Heart right ventricle (tissue), 16 donors: ENCODE measurements at places on chromosomes 2 and 18. TPM values are rescaled to one million over a fixed set of nuclear protein-coding genes. Genes with fewer than 3 reads are reported as not detected.

DNA sequence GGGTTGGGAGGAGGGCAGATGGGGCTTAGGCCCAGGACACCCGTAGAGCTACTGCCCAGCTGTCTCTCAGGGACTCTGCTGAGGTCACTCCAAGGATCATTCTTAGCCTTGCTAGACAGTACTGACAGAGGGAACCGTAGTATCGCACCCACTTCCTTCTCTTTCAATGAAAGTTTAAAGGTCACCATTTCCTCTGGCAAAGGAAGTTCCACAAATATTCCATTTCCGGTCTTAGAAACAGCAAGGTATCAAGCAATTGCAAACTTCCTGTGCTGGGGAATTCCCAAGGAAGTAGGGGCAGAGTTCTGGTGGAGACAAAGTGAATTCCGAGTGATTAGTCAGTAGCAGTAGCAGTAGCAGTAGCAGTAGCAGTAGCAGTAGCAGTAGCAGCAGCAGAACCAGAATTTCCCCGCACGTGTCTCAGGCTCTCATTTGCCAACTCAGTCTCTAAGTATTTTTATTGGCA is 24.7 kb downstream of the IL1B start:
- no peak for DNase-seq
- H3K27me3 ChIP-seq, result no peaks in the 10 kb centered on the region
- peaks cover 17% of the 10 kb centered on the region for H3K4me1 ChIP-seq
- no peaks in the 10 kb centered on the region for H3K36me3 ChIP-seq
- peak overlapping the region; percentile 39 for H3K27ac ChIP-seq
- H3K4me3 ChIP-seq, result no peak overlapping the region

- H3K4me1 ChIP-seq, result no peaks in the 10 kb centered on the region
- H3K4me3 ChIP-seq, result no peak overlapping the region
- no peak for DNase-seq
- H3K27ac ChIP-seq, result no peak overlapping the region
- H3K27me3 ChIP-seq, result no peaks in the 10 kb centered on the region
- no peaks in the 10 kb centered on the region for H3K36me3 ChIP-seq
These were observed 260.6 kb upstream of the CCDC68 start for GRCh38 chr18:55219823-55220222.

- no peak overlapping the region for H3K4me3 ChIP-seq
- peaks cover 28% of the 10 kb centered on the region for H3K4me1 ChIP-seq
- no peaks in the 10 kb centered on the region for H3K27me3 ChIP-seq
- no peaks in the 10 kb centered on the region for H3K36me3 ChIP-seq
These were observed 45.0 kb upstream of the CREB1 start for GRCh38 chr2:207484444-207485391.

- H3K36me3 ChIP-seq, result no peaks in the 10 kb centered on the region
- DNase-seq, result no peak
- no peak overlapping the region for H3K27ac ChIP-seq
- H3K4me1 ChIP-seq, result no peaks in the 10 kb centered on the region
These were observed 260.4 kb upstream of the SIX3 start for GRCh38 chr2:44680983-44681531.

GRCh38 chr2:142190805-142191204 is 60.0 kb upstream of the LRP1B start:
- no peak overlapping the region for H3K4me3 ChIP-seq
- no peak overlapping the region for H3K27ac ChIP-seq
- no peaks in the 10 kb centered on the region for H3K27me3 ChIP-seq
- DNase-seq, result no peak
- no peaks in the 10 kb centered on the region for H3K4me1 ChIP-seq
- no peaks in the 10 kb centered on the region for H3K36me3 ChIP-seq

DNA sequence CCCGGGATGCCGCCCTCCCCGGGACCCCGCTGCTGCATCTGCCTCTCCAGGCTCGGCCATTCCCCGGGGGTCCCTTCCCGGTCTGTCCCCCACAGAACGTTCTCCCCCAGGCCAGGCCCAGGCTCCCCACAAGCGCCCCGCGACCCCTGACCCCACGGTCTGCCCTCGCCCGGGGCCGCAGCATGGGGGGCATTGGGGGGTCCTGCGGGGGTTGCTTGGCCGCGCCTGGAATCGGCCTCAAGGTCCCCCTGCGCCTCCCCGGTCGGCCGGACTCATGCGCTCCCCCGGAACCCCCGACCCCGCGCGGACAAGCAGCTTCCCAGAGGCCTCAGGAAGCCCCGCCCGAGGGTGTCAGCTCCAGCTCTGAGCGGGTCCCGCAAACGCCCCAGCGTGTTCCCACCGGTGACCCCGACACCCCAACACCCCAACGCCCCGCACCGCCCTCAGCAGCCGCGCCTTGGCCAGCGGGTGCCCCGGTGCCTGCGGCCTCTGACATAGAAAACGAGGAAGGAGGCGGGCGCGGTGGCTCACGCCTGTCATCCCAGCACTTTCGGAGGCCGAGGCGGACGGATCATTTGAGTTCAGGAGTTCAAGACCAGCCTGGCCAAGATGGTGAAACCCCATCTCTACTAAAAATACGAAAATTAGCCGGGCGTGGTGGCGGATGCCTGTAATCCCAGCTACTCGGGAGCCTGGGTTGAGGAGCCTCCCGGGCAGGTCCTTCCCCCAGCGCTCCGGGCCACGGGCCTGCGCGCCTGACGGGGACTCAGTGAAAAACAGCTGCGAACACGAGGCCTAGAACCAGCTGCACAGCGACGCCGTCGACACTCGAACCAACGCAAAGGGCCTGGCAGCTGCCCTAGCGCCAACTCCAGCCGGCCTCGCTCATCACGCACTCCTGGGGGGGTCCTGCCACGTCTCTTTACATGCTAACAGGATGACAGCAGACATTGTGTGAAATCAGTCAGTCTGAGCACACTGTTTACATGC is 61.8 kb upstream of the CTDP1 start:
- H3K4me3 ChIP-seq, result no peak overlapping the region
- H3K27me3 ChIP-seq, result no peaks in the 10 kb centered on the region
- no peak for DNase-seq
- H3K27ac ChIP-seq, result no peak overlapping the region
- H3K36me3 ChIP-seq, result no peaks in the 10 kb centered on the region

DNA sequence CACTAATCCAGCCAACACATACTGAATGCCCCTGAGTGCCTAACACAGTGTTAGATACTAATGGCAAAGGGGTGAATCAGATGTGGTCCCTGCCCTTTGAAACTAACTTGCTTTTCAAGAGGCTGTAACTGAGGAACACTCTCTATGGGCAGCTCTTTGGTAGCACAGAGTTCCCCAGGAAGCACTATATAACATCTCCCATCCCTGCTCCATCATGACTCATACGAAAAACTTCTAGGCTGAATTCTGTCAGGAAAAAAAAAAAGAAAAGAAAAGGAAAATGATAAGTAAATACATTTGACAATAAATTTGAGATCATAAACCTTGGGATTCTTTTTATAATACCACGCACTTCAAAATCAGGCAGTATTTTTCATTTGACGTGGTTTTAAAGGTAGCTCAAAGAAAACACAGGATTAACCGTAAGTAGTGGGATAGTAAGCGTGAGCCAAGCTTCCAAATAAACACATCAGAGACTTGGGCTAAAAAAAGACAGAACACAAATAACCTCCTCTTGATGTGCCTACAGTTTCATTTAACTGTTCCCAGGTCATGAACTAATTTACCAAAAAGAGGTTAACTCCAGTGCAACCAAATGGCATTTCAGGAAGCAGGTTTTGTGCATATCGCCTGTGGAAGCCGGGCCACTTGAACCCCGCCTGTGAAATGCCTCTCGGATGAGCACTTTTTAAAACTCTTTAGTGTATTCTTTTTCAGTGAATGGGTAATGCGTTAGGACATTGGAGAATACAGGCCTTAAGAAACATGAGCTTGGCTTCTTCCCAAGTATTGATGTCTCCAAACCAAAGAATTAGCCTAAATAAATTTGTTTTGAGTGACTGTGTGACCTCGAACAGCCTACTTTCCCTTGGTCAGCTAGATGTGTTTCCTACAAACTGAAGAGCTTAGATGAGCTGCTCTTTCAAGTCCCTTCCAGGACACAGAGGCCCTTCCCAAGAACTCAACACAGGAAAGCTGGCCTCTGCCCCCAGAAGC is 42.0 kb downstream of the RDH14 start:
- H3K4me1 ChIP-seq, result peaks cover 41% of the 10 kb centered on the region
- H3K27ac ChIP-seq, result peak overlapping the region; percentile 32
- H3K36me3 ChIP-seq, result no peaks in the 10 kb centered on the region
- DNase-seq, result no peak
- no peaks in the 10 kb centered on the region for H3K27me3 ChIP-seq
- H3K4me3 ChIP-seq, result no peak overlapping the region

- H3K27me3 ChIP-seq, result no peaks in the 10 kb centered on the region
- no peak for DNase-seq
- H3K27ac ChIP-seq, result no peak overlapping the region
- H3K4me1 ChIP-seq, result no peaks in the 10 kb centered on the region
- H3K36me3 ChIP-seq, result no peaks in the 10 kb centered on the region
These were observed 6.8 kb upstream of the DDX1 start for GRCh38 chr2:15584767-15585469.

DNA sequence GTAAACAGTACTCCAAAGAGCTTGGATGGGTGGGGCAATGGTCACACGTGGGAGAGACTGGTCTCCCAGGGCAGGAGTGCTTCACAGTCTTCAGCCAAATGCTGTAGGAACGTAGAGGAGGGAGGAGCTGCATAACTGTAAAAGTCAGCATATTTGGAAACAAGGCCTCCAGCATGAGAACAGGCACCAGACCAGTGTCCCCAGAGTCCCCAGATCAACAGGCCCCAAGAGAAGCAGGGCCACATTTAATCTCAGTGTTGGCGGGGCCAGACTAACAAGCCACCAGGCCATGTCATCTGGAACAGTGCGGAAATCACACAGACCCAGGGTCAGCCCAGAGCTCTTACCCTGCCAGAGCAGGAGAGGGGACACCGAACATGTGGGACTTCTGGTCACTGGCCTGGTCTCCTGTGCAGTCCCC is 63.2 kb downstream of the ADCY3 start:
- H3K4me1 ChIP-seq, result peaks cover 40% of the 10 kb centered on the region
- H3K27ac ChIP-seq, result peak overlapping the region; percentile 78
- H3K4me3 ChIP-seq, result no peak overlapping the region

- DNase-seq, result peak; percentile 69
- H3K4me1 ChIP-seq, result peaks cover 45% of the 10 kb centered on the region
- H3K27me3 ChIP-seq, result no peaks in the 10 kb centered on the region
- H3K36me3 ChIP-seq, result no peaks in the 10 kb centered on the region
- H3K4me3 ChIP-seq, result peak overlapping the region; percentile 71
These were observed 1.2 kb upstream of the NPAS2 start for GRCh38 chr2:100818606-100819369.

SCG2 gene
- 0.28 TPM for total RNA-seq

CCDC68 gene
- total RNA-seq, result 2.0 TPM

BOLL gene
- not detected for total RNA-seq
